Hematopoietic multipotent progenitor cell (in vitro differentiated cells): ENCODE measurements at places on chromosomes 3 and 15. TPM values are rescaled to one million over a fixed set of nuclear protein-coding genes. Genes with fewer than 3 reads are reported as not detected.

The OR5K2 gene
- total RNA-seq, result not detected

The VGLL3 gene
- 0.54 TPM for total RNA-seq

The SERPINI2 gene
- total RNA-seq, result 1.6 TPM

The EMC7 gene
- total RNA-seq, result 8.9 TPM

The LRRC34 gene
- 6.7 TPM for total RNA-seq

The ITPKA gene
- total RNA-seq, result 1.1 TPM

GRCh38 chr3:139729300-139729699 is 51.5 kb upstream of the NMNAT3 start:
- DNase-seq, result no peak

DNA sequence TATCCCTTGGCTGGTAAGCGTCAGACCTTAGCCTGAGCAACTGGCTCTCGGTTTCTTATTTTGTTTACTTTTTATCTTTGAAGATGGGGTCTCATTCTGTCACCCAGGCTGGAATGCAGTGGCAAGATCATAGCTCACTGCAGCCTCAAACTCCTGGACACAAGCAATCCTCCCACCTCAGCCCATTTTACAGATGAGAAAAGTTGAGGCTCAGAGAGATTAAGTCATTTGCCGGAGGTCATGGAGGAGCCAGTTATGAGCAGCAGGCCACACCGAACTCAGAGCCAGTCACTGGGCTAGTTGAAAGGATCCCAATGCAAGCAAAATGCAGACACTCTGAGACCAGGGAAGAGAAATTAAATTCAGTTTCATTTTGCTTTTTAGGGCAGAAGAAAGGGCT is 293.6 kb downstream of the SHQ1 start:
- no peak for DNase-seq

- DNase-seq, result no peak
Measured at GRCh38 chr3:184907681-184908649, 96.0 kb downstream of the VPS8 start.

DNA sequence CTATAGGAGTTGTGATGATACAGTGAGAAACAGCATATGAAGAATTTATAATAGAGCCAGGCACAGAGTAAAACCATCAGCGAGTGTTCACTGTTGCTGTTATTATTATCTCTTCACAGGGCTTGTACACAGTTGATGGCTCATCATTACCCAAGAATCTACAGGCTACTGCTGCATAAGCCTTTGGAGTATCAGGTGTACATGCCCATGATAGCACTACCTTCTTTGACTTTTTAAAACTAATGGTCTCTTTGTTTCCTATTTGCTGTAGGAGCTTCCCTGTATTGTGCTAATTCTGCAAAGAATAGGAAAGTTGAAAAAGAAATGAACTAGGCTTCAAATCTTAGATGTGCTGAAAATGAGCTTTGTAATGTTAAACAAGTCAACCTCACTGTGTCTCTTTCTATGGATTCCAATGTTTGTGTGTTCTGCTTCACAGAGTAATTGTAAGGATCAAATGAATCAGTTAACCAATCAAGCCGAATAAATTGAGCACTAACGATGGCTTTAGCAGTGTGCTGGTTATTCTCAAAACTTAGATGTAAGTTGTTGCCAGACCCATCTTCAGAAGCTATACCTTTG is 138.8 kb downstream of the TUSC7 start:
- no peak for DNase-seq

GRCh38 chr15:48913141-48913540 is 35.2 kb downstream of the EID1 start:
- DNase-seq, result no peak

DNA sequence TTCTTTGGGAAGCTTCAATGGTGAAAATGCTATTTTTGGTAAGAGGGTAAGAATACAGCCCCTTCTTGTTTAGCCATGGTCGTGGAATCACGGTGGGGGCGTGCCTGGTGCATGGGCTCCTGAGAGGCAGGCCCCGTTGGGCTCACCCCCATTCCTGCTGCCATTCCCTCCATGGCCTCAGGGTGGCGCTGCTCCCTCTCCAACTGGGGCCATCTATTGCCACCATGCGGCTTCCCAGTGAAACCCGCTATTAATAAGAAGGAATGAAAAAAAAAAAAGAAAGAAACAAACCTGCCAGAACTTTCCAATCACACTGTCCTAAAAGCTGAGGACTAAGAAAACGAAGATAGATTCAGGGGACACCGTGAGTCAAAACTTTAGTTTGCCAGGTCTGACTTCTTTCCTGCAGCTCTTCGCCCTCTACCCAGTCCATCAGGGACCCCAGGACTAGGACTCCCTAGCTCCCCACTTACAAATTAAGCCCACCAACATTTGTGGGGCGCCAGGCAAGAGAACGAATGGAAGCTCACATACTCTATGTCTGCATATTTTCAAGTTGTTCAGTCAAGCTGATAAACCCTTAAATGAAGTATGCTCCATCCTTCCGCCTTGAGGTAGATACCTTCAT is 30.6 kb upstream of the ABHD2 start:
- peak; percentile 91 for DNase-seq
